ENCODE measurements at places on chromosomes 1 and 21.

- DNase-seq = no peak
Observed at GRCh38 chr21:39805983-39806382, 61.0 kb downstream of the IGSF5 start.

DNA sequence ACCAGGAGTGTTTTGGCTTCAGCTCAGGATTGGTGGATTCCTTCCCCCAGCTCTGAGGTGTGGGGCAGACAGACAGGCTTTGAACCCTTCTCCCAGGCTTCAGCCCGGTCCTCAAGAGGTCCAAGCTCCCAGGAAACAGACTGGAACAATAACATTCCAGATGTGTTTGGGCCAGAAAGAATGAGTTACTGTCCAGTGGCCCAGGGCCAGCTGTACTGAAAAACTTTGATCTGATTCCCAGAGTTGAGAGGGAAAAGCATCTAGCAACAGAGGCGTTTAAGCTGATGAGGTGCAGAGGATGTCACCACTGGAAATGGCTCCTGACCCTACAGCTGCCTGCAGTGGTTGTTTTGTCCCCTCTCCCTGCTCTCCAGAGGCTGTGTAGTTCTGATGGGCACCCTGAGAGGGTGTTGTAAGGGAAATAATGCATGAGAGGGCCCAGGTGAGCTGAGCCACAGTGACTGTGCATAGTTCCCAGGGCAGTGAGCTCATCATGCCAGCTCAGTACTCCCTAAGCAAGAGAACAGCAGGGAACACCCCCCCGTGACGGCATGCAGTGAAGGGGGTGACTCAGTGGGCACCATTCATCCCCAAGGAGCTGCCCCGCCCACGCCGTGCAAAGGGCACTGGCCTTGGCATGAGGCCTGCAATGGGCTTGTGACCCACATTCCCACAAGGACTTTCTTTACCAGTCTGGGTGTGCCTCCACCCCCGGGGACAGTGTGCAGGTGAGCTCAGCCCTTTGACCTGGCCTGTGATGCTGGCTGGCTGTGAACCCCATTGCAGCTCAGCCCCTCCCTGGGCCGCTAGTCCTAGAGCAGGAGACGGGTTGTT is 13.8 kb upstream of the SFN start:
- peak; percentile 84 for DNase-seq

- no peak for DNase-seq
Observed at GRCh38 chr1:116510361-116510760, 60.5 kb downstream of the CD58 start.

- DNase-seq = peak; percentile 27
Observed at GRCh38 chr1:150507912-150508864, at the start of gene ECM1. TSS of gene ECM1 (plus strand) at chr1:150508109. CDS start at chr1:150508210, 101 bp downstream.

DNA sequence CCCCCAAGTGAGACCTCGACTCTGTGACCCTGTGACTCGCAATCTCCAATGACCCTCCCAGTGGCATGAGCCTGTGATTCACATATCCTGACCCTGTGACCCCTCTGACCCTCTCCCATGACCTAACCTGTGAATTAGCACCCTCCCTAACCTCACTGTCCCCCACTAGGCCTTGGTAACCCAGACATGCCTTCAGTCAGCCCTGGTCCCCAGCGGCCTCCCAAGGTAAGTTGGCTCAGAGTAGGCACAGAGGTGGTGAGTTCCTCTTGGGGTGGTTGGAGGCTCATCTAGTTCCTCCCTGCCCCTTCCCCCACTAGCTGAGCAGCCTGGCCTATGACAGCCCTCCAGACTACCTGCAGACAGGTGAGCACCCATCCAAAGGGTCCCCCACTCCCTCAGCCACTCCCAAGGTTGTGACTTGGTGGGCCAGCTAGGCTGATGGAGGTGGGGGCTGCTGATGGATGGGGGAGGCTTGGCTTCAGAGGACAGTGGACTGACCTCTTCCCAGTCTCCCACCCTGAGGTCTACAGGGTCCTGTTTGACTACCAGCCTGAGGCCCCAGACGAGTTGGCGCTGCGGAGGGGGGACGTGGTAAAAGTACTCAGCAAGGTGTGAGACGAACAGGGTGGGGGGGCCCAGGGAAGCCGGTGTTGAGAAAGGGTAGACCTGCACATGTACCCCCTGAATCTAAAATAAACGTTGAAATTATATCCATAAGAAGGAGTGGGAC is 1.6 kb downstream of the SH3D21 start:
- DNase-seq = no peak

DNA sequence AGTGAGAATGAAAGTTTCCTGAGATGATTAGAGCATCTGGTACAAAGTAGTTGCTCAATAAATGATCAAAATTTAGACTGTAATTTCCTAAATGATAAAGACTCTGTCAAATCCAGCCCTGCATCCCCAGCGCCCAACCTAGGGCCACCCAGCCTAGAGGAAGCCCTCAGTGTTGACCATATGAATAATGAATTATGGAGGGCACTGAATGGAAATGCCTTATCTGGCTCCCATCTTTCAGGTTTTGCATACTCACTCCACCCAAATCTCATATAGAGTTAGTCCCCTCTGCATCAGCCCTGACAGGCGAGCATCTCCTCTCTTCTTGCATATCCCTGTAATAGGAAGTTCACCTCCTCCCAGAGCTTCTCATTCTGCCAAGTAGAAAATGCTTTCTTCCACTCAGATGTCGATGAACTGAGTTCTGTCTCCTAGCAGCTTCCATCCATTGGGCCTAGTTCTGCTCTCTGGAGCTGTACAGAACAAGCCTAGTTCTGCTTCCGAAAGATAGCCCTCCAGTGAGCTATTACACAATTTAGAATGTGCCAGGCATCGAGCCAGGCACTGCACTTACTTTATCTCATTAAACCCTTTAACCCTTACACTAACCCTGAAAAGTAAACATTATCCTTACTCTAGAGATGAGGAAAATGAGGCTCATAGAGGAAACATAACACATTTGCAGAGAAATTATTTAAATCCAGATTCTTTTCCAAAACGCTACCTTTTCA is 20.9 kb downstream of the COA7 start:
- DNase-seq = no peak

DNA sequence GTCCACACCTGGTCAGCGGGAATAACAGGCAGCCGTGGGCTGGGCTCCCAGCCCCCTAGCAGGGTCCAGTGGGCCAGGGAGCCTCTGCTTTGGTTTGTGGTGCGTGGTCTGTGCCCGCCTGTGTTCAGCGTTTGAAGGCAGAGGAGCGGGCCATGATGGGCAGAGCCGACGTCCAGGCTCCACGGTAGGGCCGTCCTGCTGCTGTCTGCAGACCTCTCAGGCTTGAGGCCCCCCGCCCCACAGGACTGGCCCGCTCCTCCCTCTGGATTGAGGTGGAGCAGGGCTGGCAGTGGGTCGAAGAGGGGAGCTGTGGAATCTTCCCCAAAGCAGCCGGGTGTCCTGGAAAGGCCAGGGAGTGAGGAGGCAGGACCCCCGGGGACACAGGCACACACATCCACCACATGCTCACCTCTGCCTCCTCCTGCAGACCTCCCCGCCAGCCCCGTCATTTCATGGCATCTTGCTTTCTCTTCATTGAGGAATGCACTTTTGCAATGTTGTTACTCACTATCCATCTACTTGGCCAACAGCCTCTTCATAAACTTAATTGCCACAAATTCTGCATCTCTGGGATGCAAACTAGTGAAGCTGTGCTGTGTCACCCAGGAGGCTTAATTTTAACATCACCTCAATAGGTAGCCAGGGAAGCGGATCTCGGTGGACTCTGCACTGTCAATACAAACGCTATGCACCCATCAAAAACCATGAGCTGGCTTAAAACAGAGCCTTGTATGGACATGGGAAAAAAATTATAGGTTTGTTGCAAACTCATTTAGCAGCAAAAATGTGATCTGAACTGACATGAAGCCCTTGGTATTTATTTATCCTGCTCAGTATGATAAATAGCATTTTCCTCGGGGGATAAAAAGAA is 85.9 kb downstream of the PDE9A start:
- no peak for DNase-seq

DNA sequence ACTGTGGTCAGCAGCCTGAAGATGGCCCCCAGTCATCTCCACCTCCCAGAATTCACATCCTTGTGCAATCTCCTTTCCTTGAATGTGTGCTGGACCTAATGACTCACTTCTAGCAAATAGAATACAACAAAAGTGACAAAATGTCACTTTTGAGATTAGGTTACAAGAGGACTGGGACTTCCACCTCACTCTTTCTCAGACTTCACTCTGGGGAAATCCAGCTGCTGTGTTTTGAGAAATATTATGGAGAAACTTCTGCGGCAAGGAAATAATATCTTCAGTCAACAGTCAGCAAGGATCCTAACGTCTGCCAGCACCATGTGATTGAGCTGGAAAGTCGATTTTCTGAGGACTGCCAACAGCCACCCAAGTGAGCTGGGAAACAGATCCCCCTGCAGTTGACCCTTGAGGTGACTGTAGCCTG is 70.5 kb upstream of the GADD45A start:
- no peak for DNase-seq

GRCh38 chr1:175525222-175525621 is 218.2 kb downstream of the TNR start:
- DNase-seq = no peak

- DNase-seq = no peak
Observed at GRCh38 chr21:33313183-33313582, 11.6 kb upstream of the IFNAR1 start.
